ENCODE measurements at places on chromosomes 16 and 17.

GRCh38 chr16:17343028-17343427 lies 127.7 kb downstream of the XYLT1 start:
- DNase-seq = no peak

GRCh38 chr16:30382111-30382881 lies at the start of gene SEPTIN1:
TSS of gene SEPTIN1 (minus strand) at chr16:30382561. CDS start at chr16:30382542, 19 bp downstream.
- DNase-seq = peak; percentile 45

DNA sequence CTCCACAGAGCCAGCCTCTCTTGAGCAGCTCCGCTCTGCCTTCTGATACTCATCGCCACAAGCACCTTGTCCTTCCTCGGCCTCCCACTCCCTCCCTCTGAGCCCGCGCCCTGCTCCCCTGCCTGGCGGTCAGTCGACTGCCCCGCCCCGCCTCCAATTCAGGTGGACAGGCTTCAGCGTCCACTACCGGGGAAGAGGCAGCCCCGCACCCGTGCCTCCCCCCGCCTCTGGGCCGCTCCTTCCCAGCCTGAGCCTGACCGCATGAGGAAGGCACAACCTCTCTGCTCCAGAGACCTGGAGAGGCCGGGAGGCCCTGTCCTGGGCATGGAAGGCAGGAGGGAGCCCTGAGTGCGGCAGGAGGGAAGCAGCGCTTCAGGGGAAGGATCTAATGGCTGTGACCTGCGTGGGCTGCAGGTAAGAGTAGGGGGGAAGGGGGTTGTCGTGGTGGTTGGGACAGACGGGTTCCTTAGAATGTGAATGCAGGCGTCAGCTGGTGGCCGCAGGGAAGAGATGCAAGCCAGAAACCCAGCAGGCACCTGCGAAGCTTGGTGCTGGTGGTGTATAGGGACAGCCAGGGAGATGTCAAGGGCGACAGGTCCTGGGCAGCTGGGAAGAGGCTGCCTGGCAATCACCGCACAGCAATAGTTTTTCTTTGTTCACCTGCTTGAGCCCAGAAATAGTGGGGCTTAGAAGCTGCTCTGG lies 3.0 kb upstream of the SLC6A4 start:
- no peak for DNase-seq

GRCh38 chr17:18203308-18203707 lies 19.7 kb downstream of the ALKBH5 start:
- no peak for DNase-seq

- DNase-seq = no peak
These were observed 199.1 kb downstream of the HS3ST3B1 start for GRCh38 chr17:14499976-14500375.

- no peak for DNase-seq
These were observed 806.2 kb upstream of the EEF2KMT start for GRCh38 chr16:5903832-5904231.

- DNase-seq = no peak
These were observed 44.5 kb downstream of the CLEC16A start for GRCh38 chr16:10988879-10989278.

- DNase-seq = no peak
These were observed 3.7 kb downstream of the FN3KRP start for GRCh38 chr17:82720204-82720603.

DNA sequence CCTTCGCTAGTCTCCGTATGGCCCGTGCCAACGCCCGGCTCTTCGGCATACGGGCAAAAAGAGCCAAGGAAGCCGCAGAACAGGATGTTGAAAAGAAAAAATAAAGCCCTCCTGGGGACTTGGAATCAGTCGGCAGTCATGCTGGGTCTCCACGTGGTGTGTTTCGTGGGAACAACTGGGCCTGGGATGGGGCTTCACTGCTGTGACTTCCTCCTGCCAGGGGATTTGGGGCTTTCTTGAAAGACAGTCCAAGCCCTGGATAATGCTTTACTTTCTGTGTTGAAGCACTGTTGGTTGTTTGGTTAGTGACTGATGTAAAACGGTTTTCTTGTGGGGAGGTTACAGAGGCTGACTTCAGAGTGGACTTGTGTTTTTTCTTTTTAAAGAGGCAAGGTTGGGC lies 2.5 kb downstream of the RPL13 start:
- DNase-seq = no peak

- DNase-seq = no peak
These were observed 511.8 kb upstream of the WSB1 start for GRCh38 chr17:26782153-26782552.

DNA sequence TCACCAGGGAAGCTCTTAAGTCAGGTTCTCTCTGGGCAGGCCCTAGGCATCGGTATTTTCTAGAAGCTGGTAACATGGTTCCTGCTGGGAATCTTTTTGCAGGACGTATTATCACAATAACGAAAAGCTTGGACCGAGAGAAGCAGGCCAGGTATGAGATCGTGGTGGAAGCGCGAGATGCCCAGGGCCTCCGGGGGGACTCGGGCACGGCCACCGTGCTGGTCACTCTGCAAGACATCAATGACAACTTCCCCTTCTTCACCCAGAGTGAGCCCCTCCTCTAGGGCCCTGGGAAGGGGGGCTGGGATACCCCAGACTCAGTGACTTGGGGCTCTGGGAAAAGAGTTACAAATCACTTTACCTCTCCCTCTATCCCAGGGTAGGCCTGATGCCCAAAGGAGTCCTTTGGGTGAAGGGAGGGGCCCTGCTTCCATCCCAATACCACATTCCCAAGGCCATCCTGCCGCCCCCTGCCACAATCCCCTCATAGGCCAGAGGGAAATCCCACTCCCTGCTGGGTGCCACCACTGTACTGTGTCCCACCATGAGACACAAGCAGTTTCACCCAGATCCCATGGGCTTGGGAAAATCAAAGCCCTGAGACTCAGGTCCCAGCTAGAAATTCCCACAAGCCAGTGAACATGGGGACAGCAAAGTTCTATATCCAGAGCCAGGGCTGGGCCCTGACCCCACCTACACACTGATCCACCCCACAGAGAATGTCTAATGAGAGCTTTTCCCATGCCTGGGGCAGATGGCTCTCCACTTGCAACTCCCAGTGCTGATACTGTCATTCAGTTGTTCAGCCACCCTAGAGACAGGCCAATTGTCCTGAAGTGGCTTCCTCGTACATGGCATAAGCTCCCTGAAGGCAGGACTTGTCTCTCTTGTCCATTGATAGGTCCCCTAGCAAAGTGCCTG lies 23.0 kb downstream of the CDH5 start:
- DNase-seq = no peak

- no peak for DNase-seq
These were observed 20.2 kb downstream of the SNN start for GRCh38 chr16:11688520-11688886.

GRCh38 chr17:51259564-51260236 lies at the start of gene MBTD1:
TSS of gene MBTD1 (minus strand) at chr17:51260049. CDS start at chr17:51225161, 34,888 bp downstream.
- DNase-seq = peak; percentile 88

DNA sequence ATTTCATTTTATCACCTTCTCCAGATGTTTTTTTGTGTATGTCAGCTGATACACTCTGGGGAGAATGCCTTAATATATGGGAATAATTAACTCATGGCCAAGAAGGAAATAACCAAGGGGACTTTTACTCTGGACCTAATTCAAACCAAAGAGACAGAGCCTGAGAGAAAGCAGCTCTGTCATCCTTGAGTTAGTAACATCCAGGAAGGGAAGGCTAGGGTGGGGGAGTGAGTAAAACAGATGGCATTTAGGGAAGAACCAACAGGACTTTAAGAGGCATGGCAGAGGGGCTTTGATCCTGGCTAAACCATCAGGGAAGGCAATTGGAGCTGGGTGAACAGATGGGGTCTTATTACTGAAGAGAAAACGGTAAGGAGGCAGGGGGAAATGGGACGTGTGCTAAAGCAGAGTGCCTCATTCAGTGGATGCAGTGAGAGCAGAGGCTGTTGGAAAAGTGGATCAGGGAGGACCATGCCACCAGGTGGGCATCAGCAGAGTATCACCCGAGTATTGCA lies 2.5 kb upstream of the SMPD3 start:
- no peak for DNase-seq

DNA sequence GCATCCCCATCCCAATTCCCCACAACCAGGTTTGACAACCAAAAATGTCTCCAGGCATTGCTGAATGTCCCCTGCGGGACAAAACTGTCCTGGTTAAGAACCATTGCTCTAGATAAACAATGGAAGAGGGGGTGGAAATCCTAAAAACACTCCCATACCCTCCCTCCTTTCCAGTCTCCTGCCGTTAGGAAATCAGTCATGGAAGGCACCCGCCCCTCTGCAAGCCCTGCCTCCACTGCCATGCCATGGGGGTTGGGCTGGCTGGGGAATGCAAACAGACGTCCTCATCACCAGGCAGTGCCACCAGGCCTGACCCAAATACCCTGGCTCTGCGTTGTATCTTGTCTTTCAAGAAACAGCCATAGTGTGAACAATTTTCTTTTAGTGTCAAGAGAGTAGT lies 57.5 kb downstream of the CYTH1 start:
- no peak for DNase-seq

- no peak for DNase-seq
These were observed 13.5 kb downstream of the TMC6 start for GRCh38 chr17:78114831-78115723.

GRCh38 chr17:44591206-44591605 lies 33.9 kb downstream of the FZD2 start:
- no peak for DNase-seq
